ENCODE measurements at places on chromosomes 2 and 18.
A peak's percentile ranks its signal among the peaks of the same experiment; 100 is the strongest.

- no peak for DNase-seq
These were observed 4.3 kb downstream of the UGT1A9 start for GRCh38 chr2:233676046-233676445.

GRCh38 chr2:37623406-37623805, 48.0 kb downstream of the CDC42EP3 start:
- DNase-seq = no peak

DNA sequence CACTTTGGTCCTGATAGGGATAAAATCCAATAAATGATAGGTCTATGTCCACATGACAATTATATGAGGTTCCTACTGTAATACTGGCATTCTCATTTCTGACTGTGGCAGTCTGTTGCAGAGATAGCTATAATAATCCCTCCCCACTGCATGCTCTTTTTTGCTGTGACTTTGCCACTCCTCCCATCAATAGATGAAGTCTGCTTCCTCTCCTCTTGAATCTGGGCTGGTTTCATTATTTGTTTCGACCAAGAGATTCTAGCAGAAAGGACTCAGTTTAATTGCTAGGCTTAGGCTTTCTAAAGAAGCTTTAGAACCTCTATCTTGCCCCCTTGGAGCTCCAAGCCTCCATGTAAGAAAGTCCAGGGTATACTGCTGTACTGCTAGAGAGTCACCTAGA, 23.3 kb upstream of the CREB1 start:
- DNase-seq = no peak

- no peak for DNase-seq
These were observed 37.2 kb upstream of the SLC8A1 start for GRCh38 chr2:40488927-40489677.

GRCh38 chr2:41540272-41540998, 507.4 kb upstream of the PKDCC start:
- no peak for DNase-seq

DNA sequence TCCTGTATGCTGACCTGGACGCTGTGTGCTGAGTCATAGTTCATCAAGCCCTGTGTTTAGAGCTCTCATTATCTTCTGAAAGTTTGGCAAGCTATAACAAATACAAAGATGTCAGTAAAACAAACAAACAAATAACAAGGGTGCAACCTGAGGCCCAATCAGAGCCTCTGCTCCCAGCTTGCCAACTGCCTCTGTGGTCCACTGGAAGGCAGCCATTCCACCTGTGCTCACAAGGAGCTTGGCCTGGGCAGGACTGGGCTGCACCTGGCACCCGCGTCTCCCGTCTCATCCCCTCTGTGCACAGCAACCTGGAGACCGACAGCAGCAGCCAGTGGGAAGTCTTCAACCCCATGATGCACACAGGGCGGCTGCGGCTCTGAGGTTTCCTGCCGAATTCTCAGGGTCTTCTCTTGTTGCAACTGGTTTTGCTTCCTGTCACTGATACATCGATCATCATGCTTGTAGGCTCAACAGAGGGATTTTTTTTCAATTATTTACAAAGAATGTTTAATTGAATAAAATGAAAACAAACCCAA, 97.8 kb downstream of the TMEM18 start:
- no peak for DNase-seq

GRCh38 chr18:49059028-49059834, 108.5 kb upstream of the SMAD7 start:
- DNase-seq = no peak

DNA sequence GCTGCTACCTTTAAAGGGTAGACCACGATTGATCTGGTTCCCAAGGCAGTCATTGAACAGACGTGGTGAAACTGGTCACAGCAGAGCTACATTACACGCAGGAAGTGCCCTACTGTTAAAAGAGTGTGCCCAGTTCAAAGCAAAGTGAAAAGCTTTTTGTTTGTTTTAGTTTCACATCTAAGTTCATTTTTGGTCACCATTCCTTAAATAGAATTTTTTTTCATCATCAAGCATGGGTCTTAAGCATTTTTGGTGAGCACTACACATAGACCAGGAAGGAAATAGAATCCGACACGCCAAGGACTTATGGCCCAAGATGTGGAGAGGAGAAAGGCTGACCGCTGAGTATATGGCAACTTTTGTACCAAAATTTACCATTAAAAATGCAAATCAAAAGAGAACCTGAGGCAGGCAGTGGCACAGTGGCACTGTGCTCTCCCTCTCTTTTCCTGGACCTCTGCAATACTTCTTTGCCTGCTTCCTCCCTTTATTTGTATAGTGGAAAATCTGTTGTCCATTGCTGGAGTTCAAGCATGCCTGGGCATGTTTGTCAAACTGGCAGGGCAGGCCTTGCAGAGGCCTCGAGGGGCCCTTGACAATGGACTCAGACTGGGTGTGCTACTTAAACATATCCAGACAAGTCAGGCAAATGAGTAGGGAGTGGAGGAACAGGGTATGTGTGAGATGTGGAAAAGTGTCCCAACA, 42.6 kb upstream of the HNRNPA3 start:
- DNase-seq = peak; percentile 28

GRCh38 chr2:234335661-234336228, 161.1 kb downstream of the ARL4C start:
- DNase-seq = peak; percentile 79

DNA sequence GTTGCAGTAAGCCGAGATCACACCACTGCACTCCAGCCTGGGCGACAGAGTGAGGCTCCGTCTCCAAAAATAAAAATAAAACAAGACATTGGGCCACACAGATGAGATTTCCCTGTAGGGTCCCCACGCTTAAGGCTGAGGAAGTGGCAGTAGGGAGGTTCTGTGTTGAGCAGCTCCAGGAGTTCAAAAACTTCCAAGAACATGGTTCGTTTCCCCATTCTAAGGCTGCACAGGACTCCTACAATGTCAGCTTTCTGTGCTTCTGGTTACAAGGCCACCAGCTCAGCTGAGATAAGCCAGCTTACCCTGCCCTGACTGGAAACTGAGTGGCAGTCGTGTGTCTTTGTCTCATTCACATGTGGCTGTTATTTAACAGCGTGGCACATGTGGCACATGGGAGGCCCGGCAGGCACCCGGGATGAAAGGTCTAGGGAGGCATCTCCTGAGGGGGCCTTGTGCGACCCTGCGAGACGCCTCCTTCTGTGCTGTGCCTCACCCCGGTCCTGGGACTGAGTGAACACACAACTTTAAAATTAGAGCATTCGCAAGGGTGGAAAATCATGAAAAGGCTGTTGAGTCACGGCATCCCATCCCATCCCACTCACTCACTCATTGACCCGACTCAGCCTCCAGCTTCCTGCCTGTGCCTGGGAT, 7.7 kb downstream of the ITGB1BP1 start:
- no peak for DNase-seq

- no peak for DNase-seq
These were observed 61.7 kb downstream of the KIAA1328 start for GRCh38 chr18:36890598-36890997.

- no peak for DNase-seq
These were observed 3.8 kb downstream of the LRRFIP1 start for GRCh38 chr2:237631007-237631785.

- peak; percentile 84 for DNase-seq
These were observed 27.3 kb downstream of the ZAP70 start for GRCh38 chr2:97740590-97741182.

GRCh38 chr18:36675542-36675941, 153.3 kb downstream of the TPGS2 start:
- DNase-seq = no peak

DNA sequence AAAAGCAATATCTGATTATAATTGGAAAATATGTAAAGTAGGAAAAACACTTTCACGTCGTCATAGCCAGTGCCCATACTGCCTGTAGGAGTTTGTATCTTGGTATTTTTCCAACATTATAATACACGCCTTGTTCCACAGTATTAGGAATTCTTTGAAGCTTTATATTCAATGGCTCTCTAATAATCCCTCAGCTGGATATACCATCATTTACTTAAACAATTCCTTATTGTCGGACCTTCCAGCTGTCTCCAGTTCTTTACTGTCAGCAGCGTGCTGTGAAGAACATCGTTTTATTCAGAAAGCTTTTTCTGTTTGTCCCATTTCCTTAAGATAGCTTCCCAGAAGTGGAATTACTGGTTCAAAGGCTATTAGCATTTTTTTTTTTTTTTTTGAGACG, 31.7 kb downstream of the ATP6V1C2 start:
- no peak for DNase-seq

DNA sequence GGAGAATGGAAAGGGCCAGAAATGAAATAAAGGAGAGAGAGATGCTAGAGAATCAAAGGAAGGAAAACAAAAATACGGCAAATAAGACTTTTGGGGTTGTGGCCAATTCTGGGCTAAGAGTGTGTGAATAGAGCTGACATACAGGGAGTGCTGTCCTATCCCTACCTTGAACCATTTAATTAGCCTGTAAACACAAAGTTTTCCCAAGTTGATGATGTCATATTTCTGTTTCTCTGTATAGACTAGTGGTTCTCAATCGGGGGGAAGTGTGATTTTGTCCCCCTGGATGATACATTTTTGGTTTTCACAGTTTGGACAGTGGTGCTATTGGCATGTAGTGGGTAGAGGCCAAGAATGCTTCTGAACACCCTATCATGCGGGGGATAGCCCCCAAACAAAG, 148.8 kb downstream of the ACTR3 start:
- no peak for DNase-seq

GRCh38 chr2:36356990-36357846, 1.6 kb downstream of the CRIM1 start:
- peak; percentile 80 for DNase-seq

DNA sequence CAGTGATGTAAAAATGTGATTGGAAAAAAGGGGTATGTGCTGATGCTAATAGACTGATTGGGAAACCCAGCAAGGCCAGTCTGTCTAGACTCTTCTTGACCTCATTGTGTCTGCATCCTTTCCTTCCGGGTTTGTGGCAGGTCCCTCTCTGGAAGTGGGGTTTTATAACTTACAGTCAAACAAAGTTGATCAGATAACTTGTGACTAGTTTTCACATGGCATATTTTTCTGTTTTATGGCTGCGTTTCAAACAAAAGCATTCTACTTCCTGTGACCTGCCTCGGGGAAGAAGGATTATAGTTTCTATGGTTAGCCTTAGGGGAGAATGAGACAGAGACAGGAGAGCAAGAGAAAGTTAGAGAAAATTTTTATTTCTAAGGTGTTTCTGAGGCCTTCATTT, 188.7 kb upstream of the HNMT start:
- no peak for DNase-seq

- DNase-seq = no peak
These were observed 956.3 kb downstream of the SLC4A3 start for GRCh38 chr2:220583725-220584124.

DNA sequence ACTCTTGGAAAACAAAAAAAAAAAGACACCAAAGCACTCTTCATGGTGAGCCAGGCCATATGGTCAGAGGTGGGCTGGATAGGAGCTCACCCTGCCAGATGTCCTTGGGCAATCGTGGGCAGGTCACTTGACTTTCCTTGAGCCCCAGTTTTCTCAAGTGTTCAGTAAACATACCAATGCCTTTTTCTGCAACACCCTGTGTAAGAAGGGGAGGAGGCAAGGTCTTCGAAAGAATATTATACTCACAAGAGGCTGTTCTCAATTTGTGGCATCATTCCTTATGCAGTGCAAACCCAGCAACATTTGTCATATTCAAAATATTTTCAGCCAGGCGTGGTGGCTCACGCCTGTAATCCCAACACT, 22.9 kb upstream of the TMEM87B start:
- no peak for DNase-seq

GRCh38 chr2:237530472-237531433, 35.6 kb upstream of the PRLH start:
- no peak for DNase-seq

DNA sequence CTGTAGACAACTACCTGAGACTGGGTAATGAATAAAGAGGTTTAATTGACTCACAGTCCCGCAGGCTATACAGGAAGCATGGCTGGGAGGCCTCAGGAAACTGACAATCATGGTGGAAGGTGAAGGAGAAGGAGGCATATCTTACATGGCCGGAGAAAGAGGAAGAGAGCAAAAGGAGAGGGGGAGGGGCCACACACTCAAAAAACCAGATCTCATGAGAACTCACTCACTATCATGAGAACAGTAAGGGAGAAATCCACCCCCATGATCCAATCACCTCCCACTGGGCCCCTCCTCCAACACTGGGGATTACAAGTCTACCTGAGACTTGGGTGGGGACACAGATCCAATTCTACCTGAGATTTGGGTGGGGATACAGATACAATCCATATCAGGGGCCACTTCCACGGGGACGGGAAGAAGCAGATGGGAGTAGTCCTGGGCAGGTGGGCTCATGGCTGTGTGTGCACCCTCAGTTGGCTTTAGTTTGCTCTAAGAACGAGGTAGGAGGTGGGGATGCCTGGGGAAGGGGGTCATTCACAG, 9.9 kb downstream of the MAB21L4 start:
- DNase-seq = no peak

DNA sequence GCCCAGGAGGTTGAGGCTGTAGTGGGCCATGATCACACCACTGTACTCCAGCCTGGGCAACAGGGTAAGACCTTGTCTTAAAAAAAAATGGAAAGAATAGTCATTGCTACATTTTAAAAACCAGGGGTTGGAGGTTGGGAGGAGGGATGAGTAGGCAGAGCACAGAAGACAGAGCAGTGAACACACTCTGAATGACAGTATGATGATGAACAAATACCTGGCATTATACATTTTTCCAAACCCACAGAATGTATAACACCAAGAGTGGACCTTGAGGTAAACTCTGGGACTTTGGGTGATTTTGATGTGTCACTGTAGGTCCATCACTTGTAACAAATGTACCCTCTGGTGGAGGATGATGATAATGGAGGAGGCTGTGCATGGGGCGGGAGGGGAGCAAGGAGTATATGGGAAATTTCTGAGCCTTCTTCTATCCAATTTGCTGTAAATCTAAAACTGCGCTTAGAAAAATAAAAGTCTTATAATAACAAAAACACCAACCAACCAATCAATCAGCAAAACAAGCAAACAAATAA, 111.4 kb upstream of the PGAP1 start:
- DNase-seq = no peak
